ENCODE measurements at places on chromosomes 5 and 9.

DNA sequence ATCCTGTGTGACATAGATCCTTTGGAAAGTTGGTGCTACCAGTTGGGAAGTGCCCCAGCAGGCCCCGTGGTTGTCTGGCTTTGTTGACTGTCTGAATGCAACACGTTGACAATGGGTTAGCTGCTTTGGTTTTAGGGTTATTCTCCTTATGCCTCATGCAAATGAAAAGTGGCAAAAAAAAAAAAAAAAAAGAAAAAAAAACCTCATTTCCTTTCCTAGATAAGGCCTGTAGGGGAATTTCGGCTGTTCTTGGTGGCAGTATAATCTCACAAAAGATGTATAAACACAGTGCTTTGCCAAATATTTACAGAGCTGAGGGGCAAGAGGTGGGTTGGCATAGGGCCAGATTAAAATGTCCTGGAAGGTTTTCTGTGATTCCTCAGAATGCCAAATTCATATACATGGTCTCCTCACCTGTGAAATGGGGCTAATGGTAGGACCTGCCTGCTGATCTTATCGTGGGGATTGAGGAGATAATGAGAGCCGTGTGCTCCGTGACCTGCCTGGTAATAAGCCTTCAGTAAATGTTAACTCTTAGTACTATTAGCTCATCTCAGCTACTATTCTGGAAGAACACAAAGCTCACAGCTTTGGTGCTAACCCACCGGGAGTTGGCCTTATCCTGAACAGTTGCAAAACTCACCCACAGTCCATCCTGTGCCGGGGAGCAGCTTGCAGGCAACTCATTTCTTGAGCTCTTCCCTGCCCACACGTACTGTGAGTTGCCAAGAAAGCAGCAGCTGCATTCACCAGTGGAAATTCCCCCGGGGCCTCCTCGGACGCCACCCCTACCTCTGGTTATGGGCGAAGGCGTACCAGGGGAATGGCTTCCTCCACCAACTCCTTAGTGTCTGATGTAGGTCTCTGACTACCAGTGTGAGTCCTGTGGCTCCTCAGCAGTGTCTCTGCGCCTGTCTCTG lies 220.3 kb downstream of the NR3C1 start:
- peak; percentile 41 for DNase-seq

GRCh38 chr5:159858871-159859270 lies 57.4 kb upstream of the ADRA1B start:
- DNase-seq = no peak

DNA sequence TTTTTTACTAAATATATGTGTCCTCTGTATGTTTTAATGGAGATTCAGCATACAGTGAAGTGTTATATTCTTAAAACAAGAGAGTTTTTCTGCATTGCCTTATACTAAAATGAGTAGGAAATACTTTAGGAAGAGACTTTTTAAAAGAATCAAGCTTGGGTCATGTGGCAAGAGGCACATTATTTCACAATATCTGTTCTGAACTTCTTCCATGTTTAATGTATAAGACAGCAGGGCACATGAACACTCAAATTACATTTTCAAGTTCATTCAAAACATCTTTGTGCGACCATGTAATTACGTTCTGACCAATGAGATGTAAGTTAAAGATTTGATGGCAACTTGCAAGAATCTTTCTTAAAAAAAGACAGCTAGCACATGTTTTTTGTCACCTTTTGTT lies 1055.9 kb downstream of the NR2F1-AS1 start:
- no peak for DNase-seq

GRCh38 chr5:73994963-73995362 lies 369.0 kb downstream of the ARHGEF28 start:
- DNase-seq = no peak

DNA sequence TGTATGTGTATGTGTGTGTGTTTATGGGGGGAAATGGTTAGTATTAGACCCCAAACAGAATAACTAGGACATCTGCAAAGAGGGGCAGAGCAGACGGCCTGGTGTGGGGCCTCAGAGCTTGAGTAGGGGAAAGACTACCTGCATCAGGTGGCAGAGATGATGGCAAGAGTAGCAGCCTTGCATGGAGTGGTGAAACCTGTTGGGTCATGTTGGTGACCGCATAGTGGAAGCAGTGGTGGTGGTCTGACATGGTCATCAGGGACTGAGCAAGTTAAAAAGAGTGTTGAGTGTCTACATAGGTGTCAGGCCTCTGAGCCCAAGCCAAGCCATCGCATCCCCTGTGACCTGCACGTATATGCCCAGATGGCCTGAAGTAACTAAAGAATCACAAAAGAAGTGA lies 153.2 kb downstream of the FGF10 start:
- no peak for DNase-seq

- no peak for DNase-seq
Measured at GRCh38 chr9:104553261-104553660, 15.7 kb upstream of the OR13C8 start.

DNA sequence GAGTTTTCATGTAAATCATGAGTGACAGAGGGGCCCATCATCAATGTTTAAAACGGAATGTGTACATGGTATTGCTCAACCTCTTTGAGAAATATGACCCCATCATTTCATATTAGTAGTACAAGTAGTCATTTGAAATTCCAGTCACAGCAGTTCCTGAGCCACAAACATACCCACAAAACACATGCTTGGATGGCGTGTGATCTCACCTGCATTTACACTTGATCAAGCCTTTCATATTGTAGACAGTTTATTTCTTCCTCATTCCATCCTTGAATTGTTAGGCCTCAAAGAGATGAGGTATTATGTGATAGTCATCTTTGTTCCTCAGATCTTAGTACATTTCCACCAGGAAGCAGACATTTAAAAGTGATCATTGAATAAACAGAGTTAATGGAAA lies 96.8 kb upstream of the TAS2R1 start:
- DNase-seq = no peak

DNA sequence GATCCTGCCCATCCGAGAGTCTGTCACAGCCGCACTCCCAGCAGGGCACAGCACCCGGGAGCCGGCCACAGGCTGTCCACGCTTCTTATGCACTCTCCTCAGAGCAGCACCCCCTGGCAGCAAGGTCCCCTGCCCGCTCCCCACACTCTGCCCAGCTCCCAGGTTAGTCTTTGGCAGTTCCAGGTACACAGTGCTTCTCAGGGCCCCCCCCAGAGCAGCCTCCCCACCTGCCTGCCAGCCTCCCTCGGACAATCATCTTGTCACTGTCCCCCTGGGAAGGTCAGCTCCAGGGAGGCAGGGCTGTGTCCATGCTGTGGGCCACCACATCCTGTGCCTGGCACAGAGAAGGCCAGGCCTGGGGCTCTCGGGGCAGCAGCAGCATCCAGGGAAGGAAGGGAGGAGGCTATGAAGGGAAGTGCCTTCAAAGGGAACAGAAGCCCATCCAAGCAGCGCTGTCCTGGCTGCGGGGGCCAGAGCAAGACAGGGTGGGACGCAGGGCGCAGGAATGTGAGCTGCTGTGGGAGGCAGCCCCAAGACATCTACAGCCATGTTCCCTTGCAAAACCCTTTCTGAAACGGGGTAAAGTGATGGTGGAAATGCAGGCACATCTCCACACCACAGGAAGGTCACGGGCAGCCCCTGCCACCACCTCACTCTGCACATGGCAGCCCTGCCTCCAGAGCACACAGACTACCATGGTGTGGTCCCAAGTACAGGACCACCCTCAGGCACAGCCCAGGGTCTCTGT lies 68.6 kb upstream of the ADAMTS2 start:
- no peak for DNase-seq

- no peak for DNase-seq
Measured at GRCh38 chr5:10229306-10230048, 20.2 kb downstream of the ATPSCKMT start.

DNA sequence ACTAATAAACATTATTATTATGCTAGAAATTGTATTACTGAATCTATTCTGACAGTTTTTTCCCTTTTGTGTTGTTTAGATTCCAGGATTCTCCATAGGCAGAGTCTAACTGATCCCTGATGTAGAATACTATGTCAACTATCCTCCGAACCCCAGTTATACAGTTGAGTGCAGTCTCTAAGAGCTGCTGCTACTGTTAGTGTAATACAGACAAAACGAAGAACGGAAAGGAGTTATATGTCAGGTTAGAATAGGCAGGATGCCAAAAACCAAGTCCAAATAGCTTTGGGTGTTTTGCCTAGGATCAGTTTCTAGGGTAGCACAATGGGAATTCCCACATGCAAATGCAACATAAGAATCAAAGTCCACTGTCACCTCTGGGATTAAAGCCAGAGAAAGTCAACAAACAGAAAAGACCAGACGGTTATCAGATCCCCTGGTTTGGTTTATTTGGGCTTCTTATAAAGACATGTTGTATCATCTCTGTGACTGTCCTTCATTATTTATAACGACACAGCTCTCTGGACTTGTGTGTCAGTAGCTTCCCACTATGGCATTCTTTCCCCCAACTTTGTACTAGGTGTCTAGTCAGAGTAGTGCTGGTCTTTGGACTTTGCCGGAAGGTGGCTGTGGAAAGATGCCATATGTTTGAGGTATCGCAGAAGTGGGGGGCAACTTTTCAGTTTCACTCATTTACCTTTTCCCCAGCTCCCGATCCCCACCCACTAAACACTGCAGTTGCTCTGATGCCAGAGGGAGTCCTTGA lies 14.9 kb upstream of the TMEM38B start:
- DNase-seq = no peak

DNA sequence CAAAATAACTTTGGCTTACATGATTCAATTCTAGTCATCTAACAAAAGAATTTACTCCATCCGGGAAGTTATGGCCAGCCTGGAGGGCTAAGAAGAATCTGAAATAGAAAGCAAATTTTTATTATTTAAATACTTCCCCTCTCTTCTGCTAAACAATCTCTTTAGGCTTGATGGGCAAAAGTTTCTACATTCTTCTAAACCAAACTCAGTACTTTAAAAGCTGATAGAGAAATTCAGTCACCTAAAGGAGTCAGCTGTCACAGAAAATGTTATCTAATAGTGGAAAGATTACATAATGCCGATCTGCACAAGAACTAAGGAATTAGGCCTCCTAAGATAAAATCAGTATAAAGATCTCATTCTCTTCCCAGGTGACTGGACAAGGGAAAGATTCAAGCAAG lies 32.4 kb downstream of the GNAQ start:
- DNase-seq = no peak

DNA sequence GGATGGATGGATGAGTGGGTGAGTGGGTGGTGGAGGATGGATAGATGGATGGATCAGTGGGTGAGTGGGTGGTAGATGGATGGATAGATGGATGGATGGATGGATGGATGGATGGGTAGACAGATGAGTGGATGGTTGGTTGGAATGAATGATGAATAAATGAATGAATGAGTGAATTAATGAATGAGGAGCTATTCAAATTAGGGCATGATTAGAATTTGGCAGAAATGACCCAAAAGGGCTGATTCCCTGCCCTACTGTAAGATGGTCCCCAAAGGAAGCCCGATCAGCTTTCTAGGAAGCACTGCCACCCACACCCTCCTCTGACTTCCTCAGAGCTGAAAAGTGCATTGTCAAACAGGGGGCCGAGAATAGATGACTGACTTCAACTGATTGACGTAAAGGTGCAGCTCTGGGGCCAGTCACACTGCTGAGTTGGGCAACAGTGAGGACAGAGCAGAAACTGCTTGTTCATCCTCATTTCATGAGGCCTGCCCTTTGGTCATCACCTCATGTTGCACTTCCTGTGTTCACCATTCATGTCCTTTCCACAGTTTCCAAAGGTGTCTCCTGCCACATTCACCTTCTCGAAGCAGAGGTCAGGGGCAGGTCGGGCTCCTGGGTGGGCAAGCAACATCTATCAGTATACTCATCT lies 34.3 kb downstream of the NIPAL4 start:
- DNase-seq = no peak

DNA sequence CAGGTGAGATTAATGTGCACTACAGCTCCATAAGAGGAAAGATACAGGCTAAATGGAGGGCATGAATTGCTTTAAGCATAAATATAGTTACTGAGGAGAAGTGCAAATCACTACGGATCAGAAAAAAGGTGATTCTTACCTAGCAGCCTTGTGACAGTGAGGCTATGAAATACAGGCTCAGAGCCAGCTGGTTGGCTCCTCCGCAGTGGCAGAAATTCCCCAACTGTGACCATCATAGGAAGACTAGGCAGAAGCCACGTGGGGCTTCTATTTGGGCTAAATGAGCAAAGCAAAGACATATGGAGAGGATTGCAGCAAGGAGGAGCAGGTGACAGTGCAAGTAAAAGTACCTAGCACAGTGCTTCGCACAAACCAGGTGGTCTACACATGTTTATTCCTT lies 40.5 kb downstream of the CDO1 start:
- no peak for DNase-seq

GRCh38 chr9:76985581-76985980 lies 33.9 kb upstream of the FOXB2 start:
- no peak for DNase-seq

- no peak for DNase-seq
Measured at GRCh38 chr5:36900283-36900682, 23.7 kb downstream of the NIPBL start.

GRCh38 chr5:9455826-9456434 lies 89.9 kb downstream of the SEMA5A start:
- no peak for DNase-seq

DNA sequence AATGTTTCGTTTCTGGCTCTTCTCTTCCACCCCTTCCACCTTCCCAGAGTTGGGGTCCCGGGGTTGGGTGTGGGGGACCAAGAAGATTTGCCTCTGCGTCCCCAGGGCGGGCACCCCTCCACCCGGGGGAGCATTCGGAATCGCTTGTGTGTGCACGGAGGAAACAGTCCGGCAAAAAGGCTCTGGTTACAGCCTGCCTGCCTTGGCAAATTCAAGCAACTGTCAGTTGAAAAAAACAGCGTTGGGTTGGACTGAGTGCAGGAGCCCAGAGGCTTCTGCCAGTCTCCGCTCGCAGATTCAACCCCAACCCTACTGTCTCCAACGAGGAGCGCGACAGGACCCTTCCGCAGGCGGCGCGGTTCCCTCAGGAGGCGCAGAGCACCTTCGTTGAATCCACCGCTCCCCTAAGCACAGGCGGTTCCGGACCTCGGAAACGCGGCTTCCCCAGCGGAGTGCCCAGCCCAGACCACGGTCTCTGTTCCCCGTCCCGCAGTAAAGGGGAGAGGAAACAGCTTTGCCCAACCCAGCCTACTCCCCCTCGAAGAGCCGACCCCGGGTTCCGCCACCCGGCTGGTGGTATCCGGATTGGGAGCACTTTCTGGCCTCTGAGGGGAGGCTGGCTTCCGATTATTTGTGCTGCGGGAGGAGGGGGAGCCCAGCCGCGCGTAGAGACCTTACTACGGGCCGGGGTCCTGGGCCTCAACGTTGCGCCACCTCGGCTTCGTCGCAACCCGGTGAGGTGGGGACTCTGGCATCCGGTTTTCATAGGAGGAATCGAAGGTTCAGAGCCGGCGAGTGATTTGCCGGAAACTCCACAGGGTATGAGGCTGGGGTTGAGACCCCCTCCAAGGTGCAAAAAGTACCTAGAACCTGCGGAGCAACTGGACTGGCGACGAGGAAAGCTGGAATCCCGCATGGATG lies 9.6 kb downstream of the LHX6 start:
- DNase-seq = no peak

- DNase-seq = no peak
Measured at GRCh38 chr5:145858959-145859358, 13.9 kb downstream of the GRXCR2 start.

- DNase-seq = no peak
Measured at GRCh38 chr9:94157050-94157801, 73.0 kb downstream of the PTPDC1 start.

Measured in activated CD4-positive, alpha-beta T cell treated with anti-CD3 and anti-CD28 coated beads for 24 hours (primary cell).